Stimulated activated CD4-positive, alpha-beta T cell treated with anti-CD3 and anti-CD28 coated beads, Interleukin-12 subunit alpha, Interleukin-12 subunit beta, amount 100 ng/mL, for 4 hours (primary cell): ENCODE measurements at places on chromosomes 12 and 14.

DNA sequence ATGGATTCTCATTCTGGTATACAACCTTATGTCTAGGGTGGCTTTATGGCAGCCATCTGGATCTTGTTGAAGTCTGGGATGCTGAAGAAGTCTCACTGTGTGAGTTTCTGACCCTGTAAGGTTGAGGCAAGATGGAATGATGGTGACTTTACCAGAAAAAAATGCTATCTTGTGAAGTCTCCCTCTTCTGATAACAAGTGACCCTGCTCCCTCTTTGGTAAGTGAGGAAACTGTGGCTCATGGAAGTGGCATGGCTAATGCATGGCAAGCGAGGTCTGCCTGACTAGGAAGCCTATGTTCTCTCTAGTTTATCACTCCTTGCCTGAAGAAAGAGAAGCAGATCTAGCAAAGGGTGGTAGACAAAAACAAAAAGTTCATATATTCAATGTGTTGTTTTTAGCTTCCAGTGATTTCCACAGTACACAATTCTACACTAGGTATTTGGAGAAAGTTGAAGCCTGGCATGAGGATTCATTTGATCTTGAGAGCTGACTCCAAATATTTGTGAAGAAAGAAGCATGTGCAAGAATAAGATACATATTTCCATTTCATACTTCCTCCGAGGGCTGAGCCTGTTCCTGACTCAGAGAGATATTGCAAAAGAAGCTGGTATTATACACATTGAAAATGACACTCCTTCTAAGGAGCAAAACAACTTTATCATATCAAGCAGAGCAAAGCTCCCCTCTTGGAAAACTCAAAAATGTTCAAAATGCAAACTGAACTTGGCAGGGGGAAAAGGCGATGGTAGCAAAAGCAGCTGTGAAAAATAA is 63.6 kb downstream of the HELB start:
- no peak for DNase-seq

- DNase-seq: no peak
Observed at GRCh38 chr14:78028471-78028870, 141.7 kb upstream of the NRXN3 start.

- peak; percentile 59 for DNase-seq
Observed at GRCh38 chr14:103518422-103519042, 4.1 kb downstream of the CKB start.

DNA sequence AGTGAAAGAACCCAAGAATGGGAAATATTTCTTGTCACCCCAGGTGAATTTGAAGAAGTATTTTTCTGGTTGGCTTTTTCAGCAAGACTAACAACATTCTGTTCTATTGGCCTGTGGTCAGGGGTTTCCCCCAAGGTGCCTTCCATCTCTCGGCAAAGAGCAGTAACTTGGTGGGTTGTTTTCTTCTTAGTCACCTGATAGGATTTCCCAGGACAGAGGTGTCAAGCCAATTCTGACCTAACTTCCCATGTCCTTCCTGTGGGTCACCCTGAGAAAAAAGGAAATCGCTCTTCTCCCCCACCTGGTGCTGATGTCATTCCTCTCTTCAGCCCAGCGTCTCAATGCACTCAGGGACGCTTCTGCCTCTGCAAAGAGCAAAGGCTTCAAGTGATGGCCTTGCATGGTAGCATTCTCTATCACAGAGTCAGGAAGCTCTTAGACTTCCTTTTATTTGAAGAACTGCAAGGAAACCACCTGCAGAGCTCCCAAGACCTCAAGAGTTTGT is 16.1 kb upstream of the IFNG start:
- DNase-seq: peak; percentile 27

DNA sequence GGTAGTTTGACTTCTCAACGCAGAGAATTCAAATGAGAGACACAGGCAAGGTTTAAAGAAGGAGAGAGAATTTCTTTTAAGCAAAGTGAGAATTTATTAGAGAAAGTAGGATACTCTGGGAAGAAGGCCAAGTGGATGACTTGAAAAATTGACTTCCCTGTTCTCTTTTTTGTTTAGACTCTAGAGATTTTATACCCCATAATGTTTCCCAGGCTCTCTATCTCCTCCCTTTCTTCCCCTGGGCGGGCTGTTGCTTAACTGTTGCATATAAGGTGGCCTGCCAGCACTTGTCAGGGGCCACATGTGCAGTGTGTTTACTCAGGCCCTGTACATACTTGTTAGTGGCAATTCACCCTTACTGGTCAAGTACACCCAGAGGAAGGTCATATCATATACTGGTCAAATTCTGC is 403.7 kb downstream of the SLC6A15 start:
- no peak for DNase-seq

GRCh38 chr12:50524621-50525020 is 19.8 kb downstream of the DIP2B start:
- DNase-seq: no peak

- DNase-seq: no peak
Observed at GRCh38 chr12:44653861-44654527, 222.1 kb downstream of the NELL2 start.

GRCh38 chr12:57893431-57894353 is 47.2 kb upstream of the CTDSP2 start:
- DNase-seq: no peak

- DNase-seq: peak; percentile 42
Observed at GRCh38 chr14:89767861-89768268, 186.7 kb downstream of the EFCAB11 start.

- no peak for DNase-seq
Observed at GRCh38 chr12:1234073-1234472, 243.1 kb downstream of the ERC1 start.

- peak; percentile 15 for DNase-seq
Observed at GRCh38 chr12:8038659-8039114, 6.2 kb downstream of the FOXJ2 start.

DNA sequence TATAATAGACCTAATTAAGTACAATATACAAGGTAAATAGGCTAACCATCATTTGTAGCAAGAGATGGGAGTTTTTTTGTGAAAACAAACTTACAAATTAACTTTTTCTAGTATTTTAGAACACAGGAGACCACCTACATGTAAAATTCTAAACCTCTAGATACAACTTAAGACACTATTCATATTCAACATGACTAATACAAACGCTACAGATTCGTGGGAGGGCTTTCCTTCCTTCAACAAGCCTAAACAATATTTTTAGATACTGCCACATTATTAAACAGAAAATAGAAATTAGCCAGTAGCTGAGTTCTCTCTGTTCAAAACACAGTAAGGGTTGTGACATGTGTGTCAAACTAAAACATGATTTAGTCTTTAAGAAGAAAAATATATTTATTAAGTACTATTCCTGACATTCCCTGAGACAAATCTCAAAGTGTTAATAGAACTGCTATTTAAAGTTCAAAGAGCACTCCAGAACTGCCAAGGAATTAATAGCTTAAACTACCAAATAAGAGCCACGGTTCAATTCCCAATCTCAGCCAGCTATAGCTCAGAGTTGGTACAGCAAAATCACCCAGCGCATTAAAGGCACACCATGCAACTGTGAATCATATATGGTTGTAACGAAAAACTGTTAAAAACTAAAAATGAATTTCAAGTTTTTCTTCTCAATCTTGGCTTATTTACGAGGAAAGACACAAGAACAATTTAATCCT is 10.7 kb downstream of the MED13L start:
- no peak for DNase-seq

DNA sequence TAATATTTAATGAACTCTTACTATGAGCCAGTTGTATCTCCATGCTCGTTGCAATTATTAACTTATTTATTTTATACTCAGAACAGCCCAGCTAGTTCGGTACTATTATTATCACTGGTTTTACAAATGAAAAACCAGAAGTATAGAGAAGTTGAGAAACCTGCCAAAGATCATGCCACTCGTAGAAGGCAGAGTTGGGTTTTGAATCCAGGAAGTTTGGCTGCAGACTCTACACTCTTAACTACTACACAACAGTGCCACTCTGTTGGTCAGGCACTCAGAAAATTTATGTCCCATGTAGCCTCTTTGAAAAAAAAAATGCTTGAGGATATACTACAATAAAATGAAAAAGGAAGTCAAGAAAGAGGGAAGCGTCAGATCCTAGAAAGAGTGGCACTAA is 71.5 kb upstream of the ARID2 start:
- no peak for DNase-seq

GRCh38 chr12:119393677-119394076 is 59.1 kb downstream of the CCDC60 start:
- no peak for DNase-seq

- DNase-seq: no peak
Observed at GRCh38 chr14:68341411-68342212, 451.3 kb downstream of the ZFP36L1 start.

- DNase-seq: no peak
Observed at GRCh38 chr12:15794836-15795235, 5.6 kb upstream of the EPS8 start.

- no peak for DNase-seq
Observed at GRCh38 chr12:85920324-85920947, 46.3 kb downstream of the NTS start.

DNA sequence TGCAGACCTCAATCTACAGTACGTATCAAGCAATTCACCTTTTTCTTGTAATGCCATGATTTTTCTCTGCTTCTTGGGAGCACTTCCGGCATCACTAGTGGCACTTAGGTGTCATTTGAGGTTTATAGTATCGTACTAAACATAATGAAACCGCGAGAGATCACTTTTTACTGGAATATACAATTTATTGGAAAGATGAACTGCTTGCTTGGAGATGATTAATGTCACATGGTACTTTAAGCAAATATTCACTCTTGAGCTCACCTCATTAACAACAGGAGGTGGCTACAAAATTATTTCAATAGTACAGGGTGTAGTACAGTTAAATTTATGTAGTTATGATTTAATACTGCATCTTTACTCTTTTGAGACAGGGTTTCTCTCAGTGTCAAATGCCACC is 11.5 kb downstream of the FUT8 start:
- no peak for DNase-seq

GRCh38 chr12:104648756-104649155 is 192.0 kb downstream of the CHST11 start:
- no peak for DNase-seq
